GM13977 (cell line): ENCODE measurements at places on chromosomes 3 and 15.

GRCh38 chr15:59315914-59316451 lies 56.7 kb downstream of the MYO1E start:
- no peak for DNase-seq

GRCh38 chr3:191775451-191776233 lies 314.7 kb downstream of the PYDC2 start:
- DNase-seq = no peak

GRCh38 chr3:185089343-185089742 lies 63.5 kb downstream of the C3orf70 start:
- DNase-seq = no peak

DNA sequence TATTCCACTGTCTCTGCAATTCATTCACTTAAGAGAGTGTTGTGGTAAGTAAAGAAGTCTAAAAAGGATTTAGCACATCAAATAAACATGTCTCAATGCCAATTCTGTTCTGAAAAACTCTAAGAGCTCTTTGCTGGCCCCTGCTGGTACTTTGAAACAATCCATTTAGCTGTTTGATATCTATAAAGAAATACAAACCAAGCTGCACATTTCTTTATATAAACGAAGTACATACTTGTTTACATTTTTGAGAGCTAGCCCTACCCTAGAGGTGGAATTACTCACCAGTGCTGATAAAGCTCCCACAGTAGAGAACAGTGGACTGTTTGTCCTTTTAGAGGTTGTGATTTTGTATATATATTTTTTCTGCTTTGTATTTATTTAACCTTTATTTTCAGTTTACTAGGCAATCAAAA lies 75.5 kb downstream of the NEDD4 start:
- DNase-seq = peak; percentile 23

DNA sequence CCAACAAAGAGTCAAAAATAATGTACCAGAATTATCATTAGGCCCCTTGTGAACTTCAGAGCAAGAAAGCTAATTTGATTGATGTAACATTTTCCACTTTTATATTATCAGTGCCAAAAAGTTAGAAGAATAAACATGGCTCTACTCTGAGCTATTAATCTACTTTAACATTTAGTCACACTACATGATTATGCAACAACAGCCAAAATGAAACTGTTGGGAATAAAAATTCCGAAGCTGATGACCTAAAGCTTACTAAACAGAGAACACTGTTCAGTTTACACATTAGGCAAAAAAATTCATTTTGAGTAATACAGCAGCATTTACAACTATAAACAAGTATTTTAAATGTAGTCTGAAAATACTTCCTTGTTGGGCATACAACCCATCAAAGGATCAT lies 1134.1 kb downstream of the EPHA3 start:
- no peak for DNase-seq

- DNase-seq = no peak
Observed at GRCh38 chr3:72245183-72245811, 460.3 kb upstream of the PROK2 start.

DNA sequence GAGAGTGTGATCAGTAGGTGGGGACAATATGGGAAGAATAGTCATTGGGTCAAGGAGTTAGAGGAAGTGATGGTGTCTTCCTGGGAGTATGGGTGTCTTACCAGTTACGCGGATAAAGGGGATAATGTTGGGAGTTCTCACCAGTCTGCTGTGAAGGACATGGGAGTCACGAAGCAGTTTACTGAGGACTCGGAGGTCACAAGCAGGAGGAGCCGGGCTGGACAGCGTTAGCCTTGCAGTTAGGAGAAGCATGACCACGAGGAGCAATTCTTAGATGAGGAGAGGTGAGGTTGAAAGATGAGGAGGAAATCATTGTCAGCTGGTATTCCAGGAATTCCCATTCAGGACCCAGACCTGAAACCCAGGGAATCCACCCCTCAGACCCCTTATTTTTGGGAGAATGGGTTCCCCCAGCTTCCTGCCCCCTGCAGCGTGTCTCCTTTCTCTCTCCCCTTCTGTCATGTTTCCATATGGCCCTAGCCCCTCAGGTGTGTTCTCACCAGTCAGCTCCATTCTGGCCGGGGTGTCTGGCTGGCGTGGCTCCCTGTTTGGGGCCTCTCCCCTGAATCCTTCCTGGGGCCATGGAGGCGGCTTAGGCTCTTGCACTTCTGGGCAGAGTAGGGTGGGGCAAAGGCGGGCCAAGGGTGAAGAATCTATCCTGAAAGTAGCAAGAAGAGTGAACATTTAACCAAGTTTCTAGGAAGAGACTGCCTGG lies 2.1 kb downstream of the THPO start:
- DNase-seq = no peak

GRCh38 chr15:83436513-83437158 lies 10.5 kb upstream of the SH3GL3 start:
- peak; percentile 24 for DNase-seq

- DNase-seq = no peak
Observed at GRCh38 chr3:105274958-105275357, 91.8 kb upstream of the ALCAM start.

DNA sequence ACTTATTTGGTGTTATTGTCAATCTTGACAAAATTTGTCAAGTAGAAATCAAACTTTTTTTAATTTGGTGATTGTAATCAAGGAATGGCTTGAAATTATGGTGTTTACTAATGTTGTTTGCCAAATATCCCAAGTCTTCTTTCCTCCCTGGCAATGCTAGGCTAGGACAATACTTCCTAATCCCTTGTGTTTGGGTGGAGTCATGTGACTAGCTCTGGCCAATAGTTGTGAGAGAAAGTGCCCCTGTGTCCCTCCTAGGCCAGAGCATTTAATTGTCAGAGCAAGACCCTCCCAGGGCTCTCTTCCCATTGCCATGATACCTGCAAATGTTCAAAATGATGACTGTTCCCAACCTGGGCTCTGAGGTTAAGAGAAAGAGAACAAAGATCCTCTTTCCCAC lies 132.7 kb downstream of the ANXA2 start:
- DNase-seq = no peak

- no peak for DNase-seq
Observed at GRCh38 chr3:52281981-52282801, 3.7 kb upstream of the WDR82 start.

DNA sequence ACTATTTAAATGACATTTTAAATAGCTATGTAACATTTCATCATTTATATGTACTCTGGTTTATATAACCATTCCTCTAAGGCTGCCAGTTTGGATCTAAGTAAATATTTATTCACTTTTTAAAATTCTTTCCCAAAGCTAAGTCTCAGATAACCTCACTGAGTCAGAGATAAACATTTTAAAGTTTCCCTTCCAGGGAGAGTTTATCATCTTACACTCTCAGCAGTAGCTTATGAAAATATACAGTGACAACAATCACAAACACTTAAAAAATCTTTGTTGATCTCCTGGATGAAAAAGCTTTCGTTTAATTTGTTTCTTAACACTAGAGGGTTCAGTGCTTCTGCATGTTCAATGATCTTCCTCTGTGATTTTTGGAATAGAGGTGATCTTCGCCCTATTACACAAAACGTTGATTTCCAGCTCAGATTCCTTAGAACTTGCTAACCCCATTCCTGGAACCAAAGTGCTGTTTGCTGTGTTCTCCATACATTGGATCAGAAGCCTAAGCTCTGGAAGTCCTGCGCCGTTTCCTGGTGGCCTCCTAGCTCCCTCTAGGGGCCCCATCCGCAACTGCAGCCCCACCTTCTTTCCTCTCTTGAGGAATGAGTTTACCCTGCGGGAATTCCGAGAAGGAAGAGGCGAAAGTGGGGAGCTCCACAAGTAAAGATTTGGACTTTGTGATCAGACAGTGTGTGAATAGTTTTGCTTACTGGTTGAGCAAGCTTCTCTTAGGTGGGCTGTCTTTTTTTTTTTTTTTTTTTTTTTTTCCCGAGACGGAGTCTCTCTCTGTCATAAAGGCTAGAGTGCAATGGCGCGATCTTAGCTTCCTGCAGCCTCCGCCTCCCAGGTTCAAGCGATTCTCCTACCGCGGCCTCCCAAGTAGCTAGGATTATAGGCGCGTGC lies 29.3 kb upstream of the SACM1L start:
- DNase-seq = no peak

GRCh38 chr15:90987561-90988141 lies 6.7 kb downstream of the PRC1 start:
- no peak for DNase-seq

DNA sequence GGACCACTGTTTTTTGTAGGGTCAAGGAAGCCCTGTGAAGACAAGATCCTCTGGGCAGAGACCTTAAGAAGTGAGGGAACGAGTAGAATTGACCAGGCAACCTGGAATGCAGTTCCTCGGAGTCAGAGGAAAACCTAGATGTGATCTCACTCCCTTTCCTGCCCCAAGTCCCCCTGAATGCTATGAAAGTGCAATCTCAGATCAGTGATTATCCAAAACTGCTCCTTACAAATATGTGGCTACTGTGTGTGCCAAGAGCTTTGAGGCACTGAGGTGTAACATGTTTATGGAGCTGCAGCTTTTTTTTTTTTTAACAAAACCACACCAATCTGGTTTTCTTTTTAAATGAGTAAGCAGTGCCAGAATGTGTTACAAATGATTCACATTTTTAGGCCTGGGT lies 35.8 kb downstream of the THSD4 start:
- DNase-seq = no peak

- DNase-seq = no peak
Observed at GRCh38 chr3:118400886-118401285, 633.8 kb downstream of the IGSF11 start.

DNA sequence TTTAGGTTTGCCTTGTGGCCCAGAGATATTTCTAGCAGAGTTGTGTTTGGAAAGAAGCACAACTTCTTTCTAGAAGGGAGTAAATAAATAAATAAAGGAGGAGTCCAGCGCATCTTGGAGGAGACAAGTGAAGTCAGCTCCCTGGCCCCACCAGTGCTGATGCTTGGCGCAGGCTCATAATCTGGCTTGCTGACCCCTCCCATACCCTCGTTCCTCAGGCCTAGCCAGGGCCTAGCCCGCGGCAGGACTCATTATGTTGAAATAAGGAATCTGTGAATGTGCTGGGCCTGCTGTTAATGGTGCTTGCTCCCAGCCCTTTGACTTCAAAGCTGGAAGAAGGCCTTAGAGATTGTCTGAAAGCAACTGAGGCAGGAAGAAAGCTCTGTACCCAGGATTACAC lies 3.1 kb downstream of the ZNF710 start:
- no peak for DNase-seq

- no peak for DNase-seq
Observed at GRCh38 chr3:24562895-24563294, 68.2 kb upstream of the THRB start.

DNA sequence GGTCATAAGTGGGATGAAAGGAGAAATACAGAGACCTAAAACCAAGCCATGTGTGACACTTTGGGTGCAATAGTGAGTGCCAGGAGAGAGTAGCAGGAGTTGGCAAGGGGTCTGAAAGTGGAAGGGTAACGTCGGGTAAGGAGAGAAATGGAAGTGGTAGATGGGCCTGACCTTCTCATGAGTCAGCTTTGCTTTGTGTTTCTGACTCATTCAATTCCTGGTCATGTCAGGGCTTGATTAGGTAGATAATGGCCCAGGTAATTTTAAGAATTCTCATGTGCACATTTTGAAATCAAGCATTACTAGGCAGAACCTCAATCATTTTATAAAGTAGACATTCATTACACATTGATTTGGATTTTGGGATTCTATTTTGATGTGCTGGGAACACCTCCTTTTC lies 262.5 kb downstream of the SOX2 start:
- no peak for DNase-seq

DNA sequence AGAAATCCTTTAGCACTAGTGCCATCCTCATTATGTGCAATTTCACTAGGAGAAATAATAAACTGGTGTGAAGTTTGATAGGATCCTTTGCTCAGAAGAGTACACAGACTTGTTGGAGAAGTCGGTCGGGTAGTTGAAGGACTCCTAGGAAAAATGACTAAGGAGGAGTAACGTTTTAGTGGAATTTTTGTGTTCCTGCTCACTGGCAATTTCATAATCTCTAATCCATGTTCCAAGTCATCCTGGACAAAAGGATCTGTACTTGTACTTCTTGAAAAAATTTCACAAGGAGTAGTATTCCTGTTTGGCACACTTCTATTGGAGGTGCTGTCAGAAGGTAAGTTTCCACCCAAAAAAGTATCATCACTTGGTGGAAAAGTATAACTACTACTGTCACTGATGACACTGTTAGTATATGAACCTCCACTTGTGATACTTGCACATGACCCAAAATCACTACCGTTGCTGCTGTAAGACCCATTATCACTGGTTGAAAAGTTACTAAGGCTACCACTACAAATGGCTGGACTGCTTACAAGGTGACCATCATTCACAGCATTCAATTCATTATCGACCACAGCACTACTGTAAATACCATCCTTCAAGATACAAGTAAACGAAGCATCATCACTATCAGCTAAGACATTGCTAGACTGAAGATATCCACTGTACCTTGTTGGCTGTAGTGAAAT lies 77.4 kb downstream of the NEDD4 start:
- no peak for DNase-seq

DNA sequence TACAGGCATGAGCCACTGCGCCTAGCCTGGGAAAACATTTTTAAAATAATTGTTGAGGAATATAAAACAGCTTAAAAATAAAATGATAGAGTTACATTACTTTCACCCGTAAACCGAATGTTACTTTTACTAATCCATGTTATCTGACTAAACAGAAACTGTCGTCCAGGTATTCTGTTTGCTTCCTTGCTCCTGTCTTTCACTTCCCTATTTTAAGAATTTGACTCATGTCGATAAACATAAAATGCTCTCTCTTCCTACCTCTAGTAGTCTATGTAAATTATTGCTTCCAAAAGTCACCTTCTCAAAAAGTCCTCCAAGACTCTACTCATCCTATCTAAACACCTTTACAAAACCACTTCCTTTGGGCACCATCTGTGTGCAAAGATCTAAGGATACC lies 216.4 kb downstream of the RBMS3 start:
- no peak for DNase-seq

- no peak for DNase-seq
Observed at GRCh38 chr3:123552768-123553167, 32.1 kb downstream of the HACD2 start.

GRCh38 chr15:44662478-44663409 lies 718 bp downstream of the SPG11 start:
- DNase-seq = peak; percentile 62

- DNase-seq = peak; percentile 92
Observed at GRCh38 chr3:4978966-4979427, 240 bp upstream of the BHLHE40 start.

GRCh38 chr3:79040701-79041100 lies 727.1 kb downstream of the ROBO1 start:
- DNase-seq = no peak

DNA sequence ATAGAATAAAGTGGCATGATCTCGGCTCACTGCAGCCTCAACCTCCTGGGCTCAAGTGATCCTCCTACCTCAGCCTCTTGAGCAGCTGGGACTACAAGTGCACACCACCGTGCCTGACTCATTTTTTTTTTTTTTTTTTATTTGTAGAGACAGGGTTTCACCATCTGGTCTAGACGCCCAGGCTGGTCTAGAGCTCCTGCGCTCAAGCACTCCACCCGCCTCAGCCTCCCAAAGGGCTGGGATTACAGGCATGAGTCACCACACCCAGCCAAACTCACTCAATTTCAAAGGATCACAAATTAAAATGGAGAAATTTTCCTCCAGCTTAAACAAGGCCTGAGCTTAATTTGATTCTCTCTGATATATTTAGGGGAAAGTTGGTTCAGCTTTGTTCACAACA lies 27.3 kb upstream of the NMB start:
- DNase-seq = no peak
